Uterus (tissue), 4 donors: ENCODE measurements at places on chromosomes 11 and 22.
A peak's percentile ranks its signal among the peaks of the same experiment; 100 is the strongest.

DNA sequence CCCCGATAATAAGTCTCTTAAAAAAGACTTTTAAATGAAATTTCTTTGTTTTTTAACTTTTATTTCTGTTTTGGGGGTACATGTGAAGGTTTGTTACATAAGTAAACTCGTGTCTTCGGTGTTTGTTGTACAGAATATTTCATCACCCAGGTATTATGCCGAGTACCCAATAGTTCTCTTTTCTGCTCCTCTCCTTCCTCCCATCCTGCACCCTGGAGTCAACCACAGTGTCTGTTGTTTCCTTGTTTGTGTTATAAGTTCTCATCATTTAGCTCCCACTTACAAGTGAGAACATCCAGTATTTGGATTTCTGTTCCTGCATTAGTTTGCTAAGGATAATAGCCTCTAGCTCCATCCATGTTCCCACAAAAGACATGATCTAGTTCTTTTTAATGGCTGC, 1.6 kb upstream of the GSTP1 start:
- DNase-seq: no peak

DNA sequence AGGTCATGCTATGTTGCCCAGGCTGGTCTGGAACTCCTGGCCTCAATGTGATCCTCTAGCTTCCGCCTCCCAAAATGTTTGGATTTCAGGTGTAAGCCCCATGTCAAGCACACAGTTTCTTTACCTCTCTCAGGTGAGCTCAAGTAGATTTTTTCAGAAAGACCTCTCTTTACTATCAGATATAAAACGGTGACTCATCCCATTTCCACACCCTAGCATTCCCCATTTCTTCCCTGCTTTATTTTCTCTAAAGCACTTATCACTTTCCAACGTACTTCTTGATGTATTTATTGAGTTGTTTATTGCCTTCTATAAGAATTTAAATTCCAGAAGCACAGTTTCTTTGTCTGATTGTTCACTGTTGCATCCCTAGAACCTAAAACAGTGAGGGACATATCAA, 3.7 kb downstream of the TSG101 start:
- no peak for DNase-seq

GRCh38 chr11:112962579-112963367, 1.6 kb downstream of the NCAM1 start:
- DNase-seq: peak; percentile 81

DNA sequence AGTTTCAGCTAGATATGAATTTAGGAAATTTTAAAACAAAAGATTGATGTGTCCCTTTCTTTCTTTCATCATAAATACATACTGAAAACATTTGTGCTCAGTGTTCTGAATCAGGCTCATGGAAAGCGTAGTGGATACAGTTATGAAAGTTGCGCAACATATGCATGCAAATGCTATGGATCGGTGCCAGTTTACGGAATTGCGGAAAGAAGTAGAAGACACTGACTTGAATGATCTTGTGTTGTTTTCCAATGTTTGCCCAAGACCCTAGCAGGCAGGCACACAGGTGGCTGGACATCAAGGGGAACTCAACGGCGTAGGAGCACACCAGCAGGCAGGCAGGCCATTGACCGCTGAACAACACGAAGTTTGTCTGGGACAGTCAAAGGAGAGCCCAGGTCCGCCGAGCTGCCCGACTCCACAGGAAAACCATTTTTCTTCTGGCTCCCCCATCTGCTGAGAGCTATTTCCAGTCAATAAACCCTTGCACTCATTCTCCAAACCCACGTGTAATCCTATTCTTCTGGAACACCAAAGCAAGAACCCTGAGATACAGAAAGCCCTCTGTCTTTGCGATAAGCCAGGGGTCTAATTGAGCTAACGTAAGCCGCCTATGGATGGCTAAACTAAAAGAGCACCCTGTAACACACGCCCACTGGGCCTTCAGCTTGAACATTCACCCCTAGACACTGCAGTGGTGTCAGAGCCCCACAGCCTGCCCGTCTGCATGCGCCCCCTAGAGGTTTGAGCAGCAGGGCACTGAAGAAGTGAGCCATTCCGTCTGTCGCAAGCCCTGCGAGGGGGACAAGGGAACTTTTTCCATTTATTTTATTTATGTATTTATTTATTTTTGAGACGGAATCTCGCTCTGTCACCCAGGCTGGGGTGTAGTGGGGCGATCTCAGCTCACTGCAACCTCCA, 7.4 kb upstream of the BIRC3 start:
- no peak for DNase-seq

DNA sequence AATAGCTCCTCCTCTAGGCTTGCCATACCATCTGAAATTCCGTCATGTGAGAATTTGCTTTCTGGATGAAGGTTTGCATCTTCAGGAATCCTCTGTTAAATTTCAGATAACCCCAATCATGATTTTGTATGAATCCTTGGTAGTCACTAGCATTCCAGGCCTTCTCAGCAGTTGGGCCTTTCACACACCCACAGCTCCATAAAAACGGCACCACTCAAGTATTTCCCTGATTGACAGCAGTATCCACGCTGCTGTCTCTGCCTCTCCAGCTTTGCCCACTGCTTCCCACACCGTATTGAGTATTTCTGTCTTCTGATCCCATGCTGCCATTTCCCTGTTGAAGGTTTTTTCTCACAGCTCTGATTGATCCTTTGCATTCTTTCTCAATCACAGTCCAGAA, 208.7 kb upstream of the NCAM1 start:
- DNase-seq: no peak

- no peak for DNase-seq
Measured at GRCh38 chr22:42807185-42807584, 49.9 kb downstream of the ARFGAP3 start.

- DNase-seq: no peak
Measured at GRCh38 chr22:29886596-29886995, 3.6 kb downstream of the MTMR3 start.

GRCh38 chr22:41286639-41287091, 678 bp upstream of the RANGAP1 start:
- DNase-seq: no peak

DNA sequence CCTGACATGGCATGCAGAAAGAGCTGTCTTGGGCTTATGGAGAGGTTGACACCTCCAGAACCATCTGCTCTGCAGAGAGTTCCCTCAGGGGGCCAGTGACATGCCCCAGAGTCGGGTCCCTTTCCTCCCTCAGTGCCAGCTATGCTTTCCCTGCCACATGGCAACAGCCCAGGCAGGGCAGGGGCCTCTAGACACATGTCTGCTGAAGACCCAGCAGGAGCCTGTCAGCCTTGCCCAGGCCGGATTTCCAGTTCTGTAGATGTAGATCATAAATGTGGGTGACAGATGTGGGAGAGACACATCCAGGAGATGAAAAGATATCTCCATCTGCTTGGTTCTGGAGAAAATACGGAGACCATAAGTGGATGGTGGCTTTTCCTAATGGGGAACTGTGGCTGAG, 25.5 kb downstream of the NAV2 start:
- DNase-seq: no peak

GRCh38 chr11:35324981-35325380, 94.4 kb downstream of the SLC1A2 start:
- no peak for DNase-seq

DNA sequence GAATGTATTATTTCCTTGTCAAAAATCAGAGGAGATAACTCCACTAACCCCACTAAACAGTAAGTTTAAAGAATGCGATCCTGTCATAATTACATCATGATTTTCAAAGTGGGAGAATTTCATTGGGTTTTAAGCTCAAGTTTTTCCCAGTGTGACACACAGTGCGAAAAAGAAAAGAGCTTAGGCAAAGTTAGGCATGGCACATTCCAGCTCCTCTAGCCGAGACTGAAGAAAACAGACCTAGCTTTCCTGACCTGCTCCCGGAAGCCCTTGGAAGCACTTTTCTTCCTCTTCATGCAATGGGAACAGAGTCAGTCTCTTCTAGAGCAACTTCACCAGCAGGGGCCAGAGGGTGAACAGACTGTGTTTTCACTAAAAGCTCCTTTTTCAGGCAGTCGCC, 76.6 kb upstream of the AKIP1 start:
- DNase-seq: no peak

DNA sequence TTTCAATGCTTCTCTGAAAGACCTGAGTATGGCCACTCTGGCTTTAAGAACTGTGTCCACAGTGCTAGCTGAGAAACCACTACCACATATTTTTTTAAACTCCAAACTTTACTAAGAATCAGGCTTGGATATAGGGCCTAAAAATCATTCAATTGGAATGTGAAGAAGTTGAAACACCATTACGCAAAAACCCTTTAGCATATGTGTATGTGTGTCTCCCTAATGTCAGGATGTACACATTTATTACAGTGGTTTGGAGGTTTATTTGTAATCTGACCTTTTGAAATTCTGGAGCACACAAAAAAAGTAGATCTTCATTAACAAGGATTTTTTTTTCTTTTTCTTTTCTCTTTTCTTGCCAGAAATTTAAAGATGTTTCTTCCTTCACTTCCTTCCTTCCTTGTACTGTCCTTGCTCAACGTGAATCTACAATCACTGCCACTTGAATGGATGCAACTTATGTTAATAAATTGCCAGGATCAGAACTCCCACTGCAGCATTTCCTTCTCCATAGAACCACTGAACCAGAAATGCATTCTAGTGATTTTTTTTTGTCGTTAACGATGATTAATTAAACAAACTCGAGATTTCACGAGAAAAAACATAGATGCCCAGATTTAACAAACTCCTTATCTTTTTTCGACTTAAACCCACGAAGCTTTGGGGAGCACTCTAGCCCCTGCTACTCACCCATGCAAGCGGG, 3.1 kb upstream of the ADM start:
- no peak for DNase-seq

DNA sequence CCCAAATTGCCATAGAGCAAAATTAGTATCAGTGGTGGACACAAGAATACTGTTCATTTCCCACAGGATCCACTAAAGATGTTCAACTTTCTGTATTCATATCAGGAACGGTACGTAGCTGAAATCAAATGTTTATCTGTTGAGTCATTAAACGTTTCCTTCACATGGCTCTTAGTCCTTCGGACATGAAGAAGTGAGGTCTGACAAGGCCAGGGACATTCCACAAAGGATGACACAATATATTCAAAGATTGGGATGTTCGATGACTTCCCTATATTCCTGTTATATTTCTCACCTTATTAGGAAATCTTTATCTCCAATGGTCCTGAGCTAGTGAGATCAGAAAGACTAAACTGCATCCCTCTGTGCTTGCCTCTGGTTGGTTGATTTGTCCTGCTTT, 129.0 kb downstream of the ETS1 start:
- no peak for DNase-seq

DNA sequence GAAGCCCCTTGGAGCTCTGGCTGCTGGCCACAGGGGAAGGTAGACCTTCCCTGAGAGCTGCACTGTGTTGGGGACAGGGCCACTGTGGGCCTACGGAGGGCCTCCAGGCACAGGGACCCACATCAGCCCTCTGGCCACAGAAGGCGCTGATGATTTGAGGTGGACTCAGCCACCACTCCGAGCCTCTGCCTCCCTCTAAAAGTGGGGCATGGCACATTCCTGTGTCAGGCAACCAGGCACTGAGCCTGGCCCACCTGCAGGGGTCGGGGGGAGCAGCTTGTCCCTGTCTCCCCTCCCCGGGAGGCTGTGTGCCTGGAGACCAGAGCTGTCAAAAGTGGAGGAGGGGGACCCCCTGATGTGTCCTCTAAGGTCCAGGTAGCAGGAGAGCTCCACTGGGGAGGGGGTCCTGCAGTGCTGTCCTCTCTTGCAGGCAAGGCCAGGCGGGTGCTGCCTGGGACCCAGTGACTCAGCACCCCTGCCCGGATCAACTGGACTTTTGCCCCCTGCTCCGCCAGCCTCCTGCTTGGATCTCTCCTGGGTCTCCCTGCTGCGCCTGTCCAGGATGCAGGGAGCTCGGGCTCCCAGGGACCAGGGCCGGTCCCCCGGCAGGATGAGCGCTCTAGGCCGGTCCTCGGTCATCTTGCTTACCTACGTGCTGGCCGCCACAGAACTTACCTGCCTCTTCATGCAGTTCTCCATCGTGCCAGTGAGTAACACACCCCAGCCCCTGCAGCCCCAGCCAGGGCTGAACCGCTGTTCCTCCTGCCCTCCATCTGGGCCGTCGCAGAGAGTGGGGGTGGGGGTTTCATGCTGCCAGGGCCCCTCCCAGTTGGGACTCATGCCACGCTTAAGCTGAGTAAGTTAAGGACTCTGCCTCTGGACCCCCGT, 17.5 kb upstream of the CDKN1C start:
- no peak for DNase-seq

DNA sequence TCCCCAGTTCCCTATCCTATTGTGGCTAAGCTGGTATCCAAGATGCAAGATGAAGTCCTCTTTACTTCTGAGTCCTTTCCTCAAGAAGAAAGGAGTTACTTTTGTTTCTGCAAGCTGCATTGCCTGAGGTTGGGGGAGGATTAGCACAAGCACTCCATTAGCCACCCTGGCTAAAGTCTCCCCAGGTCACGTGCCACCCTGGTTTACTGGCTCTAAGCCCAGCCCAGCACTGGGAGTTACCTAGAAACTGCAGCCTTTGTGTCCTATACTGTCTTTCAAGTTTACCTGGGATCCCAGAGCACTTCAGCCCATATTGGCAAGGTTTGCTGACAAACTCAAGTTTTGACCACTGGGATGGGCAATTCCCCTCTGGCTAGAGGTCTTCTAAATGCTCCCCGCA, 78.4 kb upstream of the DBX1 start:
- no peak for DNase-seq

- DNase-seq: peak; percentile 61
Measured at GRCh38 chr11:63478896-63479295, 12.1 kb downstream of the PLAAT5 start.

DNA sequence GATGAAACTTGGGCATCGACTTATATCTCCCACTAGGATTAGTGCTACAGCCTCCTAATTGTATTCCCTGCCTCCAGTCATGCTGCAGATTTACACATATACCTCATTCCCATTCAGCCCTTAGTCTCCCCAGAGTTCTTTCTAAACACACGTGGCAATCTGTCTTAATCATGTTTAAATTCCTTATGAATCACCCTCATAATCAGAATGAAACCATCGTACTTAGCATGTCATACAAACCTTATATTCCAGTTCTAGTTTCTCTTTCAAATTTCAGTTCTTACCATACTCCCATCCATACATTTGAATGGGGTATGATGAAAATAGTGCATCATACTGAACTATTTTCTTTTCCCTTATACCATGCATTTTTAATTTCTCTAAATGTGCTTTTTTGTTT, 6.0 kb upstream of the OR10A2 start:
- no peak for DNase-seq

GRCh38 chr22:47366026-47366767, 603.7 kb downstream of the TBC1D22A start:
- no peak for DNase-seq

DNA sequence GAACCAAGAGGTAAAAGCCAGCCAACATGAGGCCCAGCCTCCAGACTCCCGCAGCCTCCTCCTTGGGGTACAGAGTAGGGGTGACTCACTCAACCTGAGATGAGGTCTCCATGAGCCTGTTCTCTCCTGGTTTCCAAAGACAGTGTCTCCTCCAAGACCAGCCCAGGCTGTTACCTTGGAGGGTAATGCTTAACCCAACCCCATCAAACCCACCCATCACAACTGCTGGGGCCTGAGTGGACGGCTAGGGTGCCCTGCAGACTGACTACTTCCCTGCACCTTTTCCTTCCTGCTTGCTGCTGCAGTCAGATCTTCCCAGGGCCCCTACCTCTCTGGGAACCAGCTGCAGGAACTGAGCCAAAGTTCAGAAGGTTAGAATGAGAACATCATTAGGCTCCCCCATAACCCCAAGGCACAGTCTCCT, 5.1 kb upstream of the NOL12 start:
- no peak for DNase-seq
